ENCODE measurements at places on chromosomes 1 and 21. TPM values are rescaled to one million over a fixed set of nuclear protein-coding genes. Genes with fewer than 3 reads are reported as not detected.
A peak's percentile ranks its signal among the peaks of the same experiment; 100 is the strongest.

DNA sequence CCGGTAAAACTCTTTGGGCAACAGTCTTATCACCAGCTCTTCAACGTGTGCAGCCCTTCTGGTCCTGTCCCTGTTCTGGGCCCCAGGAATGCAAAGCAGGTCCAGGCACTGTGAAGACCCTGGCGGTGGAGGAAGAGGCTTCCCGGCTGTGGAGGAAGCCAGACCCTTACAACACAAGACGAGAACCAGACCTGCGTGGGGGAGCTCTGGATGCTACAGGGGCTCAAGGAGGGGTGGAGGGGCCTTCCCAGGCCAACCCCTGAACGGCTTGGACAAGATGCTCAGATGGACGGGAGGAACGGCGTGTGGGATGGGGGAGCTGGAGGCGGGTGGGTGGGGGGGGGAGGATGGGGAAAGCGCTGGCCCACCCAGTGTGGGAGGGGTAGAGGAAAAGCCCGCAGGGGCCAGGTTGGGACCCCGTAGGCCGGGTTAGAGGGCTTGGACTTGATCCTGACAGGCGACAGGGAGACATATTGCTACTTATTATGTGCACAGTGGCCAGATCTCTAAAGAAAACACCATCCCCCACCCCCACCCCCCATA lies 5.1 kb upstream of the OLIG2 start:
- DNase-seq: no peak

- DNase-seq: no peak
These were observed 17.2 kb upstream of the RLF start for GRCh38 chr1:40143891-40144575.

DNA sequence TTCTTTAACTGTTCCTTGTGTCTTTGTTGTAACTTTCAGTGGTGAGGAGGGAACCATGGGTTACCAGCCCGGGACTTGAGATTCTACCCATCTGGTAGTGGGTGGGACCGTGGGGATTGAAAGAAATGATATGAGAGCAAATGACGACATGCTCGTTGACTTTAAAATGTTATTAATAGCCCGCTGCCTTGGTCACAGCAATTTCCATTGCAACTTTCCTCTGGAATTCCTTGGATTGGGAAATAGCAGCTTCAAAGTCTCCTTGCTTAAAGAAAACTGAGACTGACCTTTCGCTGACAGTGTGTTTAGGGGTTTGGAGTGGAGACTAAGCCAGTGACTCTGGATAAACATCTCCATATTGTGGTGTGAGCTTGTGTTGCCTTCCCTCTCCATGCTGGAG lies 44.2 kb upstream of the MARK1 start:
- no peak for DNase-seq

GRCh38 chr1:188782220-188782841 lies 1695.3 kb downstream of the BRINP3 start:
- no peak for DNase-seq

- no peak for DNase-seq
These were observed 127.7 kb downstream of the S1PR1 start for GRCh38 chr1:101364370-101365120.

- no peak for DNase-seq
These were observed 74.2 kb downstream of the ATF6 start for GRCh38 chr1:161840363-161840762.

GRCh38 chr21:27648560-27648959 lies 681.7 kb upstream of the ADAMTS5 start:
- DNase-seq: no peak

- DNase-seq: peak; percentile 82
These were observed 70.3 kb upstream of the RGL1 start for GRCh38 chr1:183734543-183735036.

- DNase-seq: peak; percentile 54
These were observed 45.9 kb upstream of the DIP2A start for GRCh38 chr21:46412521-46413364.

DNA sequence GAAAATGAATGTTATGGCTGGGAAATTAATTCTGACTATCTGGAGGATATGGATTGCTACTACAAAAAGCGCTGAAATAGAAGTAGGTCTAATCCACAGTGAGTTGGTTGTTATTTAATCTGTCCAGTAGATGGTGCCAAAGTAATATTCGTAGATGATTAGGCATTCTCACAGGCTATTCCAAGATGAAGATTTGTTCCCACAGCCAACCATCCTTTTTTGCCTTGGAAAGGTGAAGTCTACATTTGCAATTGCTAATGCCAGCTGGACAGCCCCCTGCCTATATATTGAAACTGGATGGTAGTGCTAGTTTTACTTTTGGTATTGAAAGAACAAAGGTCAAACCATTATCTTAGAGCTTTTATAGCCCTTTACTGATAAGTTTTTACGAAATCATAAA lies 43.8 kb downstream of the RBM11 start:
- no peak for DNase-seq

GRCh38 chr1:229757226-229757625 lies 131.2 kb downstream of the URB2 start:
- DNase-seq: no peak

GRCh38 chr1:147762233-147763024 lies 2.0 kb upstream of the GJA5 start:
- DNase-seq: no peak

- no peak for DNase-seq
These were observed 1.5 kb upstream of the FCRLA start for GRCh38 chr1:161705537-161705936.

- DNase-seq: peak; percentile 88
These were observed 1.0 kb downstream of the ARID1A start for GRCh38 chr1:26696654-26697430.

DNA sequence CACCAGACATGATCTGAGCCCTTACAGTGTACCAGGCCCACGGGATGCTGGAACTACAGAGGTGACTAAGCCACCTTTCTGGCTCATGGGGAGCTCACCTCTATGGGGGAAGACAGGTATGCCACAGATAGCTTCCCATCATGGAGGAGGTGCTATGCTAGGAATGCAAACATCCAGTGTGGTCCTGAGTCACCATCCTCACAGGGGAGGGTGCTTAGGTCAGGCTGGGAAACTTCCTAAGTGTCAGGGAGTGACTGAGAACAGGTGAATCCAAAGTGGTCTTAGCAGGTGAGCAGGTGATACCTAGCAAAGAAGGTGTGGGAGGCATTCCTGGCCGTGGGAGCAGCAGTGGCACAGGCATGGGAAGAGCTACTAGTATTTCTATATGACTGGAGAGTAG lies 8.6 kb upstream of the RASSF5 start:
- peak; percentile 9 for DNase-seq

DNA sequence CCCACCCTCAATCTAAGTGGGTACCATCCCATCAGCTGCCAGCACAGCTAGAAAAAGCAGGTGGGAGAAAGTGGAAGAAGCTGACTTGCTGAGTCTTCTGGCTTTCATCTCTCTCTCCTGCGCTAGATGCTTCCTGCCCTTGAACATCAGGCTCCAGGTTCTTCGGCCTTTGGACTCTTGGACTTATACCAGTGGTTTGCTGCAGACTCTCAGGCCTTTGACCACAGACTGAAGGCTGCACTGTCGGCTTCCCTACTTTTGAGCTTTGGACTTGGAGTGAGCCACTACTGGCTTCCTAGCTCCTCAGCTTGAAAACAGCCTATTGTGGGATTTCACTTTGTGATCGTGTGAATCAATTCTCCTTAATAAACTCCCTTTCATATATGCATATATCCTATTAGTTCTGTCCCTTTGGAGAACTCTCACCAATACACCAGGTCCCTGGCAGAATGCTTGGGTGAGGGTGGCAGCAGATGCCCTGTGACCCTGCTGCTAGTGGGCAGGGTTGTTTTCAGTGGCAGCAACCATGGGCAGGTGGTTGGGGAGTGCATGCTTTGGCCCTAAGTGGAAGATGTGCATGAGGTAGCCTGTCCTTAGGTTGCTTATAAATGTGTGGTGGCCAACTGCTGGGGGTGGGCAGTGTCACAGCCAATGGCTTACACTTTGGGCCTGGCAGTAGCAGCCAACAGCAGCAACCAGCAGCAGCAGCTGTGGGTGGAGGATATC lies 10.8 kb upstream of the ADAM30 start:
- no peak for DNase-seq

DNA sequence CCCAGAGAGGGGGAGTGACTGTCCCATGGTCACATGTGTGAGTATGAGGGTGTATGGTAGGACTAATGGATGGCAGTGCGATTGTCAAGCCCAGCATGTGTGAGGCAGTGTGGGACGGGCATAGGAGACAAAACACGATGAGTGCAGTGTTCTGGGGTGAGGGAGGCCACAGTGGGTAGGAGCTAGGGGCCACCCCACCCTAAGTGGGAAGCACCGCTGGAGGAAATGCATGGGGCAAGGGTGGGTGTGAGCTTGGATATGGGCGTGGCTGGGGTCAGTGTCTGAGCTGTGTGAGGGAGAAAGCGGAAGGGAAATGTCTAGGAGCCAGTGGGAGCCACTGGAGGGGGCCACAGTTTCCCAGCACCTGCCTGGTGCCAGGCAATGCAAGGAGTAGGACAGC lies 56.5 kb downstream of the FOXO6 start:
- DNase-seq: no peak

The PTPRC gene
- 41.7 TPM for total RNA-seq

The TMEM51 gene
- total RNA-seq: 4.3 TPM

The APH1A gene
- 68.1 TPM for total RNA-seq

The CXADR gene
- 0.09 TPM for total RNA-seq

The HRNR gene
- total RNA-seq: not detected

The STIL gene
- total RNA-seq: 0.86 TPM

The PALMD gene
- 31.0 TPM for total RNA-seq

The LCA5L gene
- total RNA-seq: 1.7 TPM

The RBBP4 gene
- 108 TPM for total RNA-seq

The SFN gene
- 6.7 TPM for total RNA-seq

The CELA3B gene
- total RNA-seq: 2.5 TPM
